ENCODE measurements at places on chromosomes 4 and X. TPM values are rescaled to one million over a fixed set of nuclear protein-coding genes. Genes with fewer than 3 reads are reported as not detected.

The RHOXF2 gene
- not detected for total RNA-seq

The PF4V1 gene
- 2.1 TPM for total RNA-seq

The CXCL8 gene
- total RNA-seq, result 23.3 TPM

The TKTL2 gene
- total RNA-seq, result not detected

The PABPC1L2A gene
- not detected for total RNA-seq

The PCDH18 gene
- total RNA-seq, result 119 TPM

The TMEM255A gene
- 0.07 TPM for total RNA-seq

The HSD17B10 gene
- total RNA-seq, result 38.8 TPM

The CCDC110 gene
- total RNA-seq, result 9.4 TPM

The SERPINA7 gene
- total RNA-seq, result not detected

The EDA gene
- total RNA-seq, result 0.30 TPM

The EFHC2 gene
- total RNA-seq, result 0.13 TPM

The S100P gene
- not detected for total RNA-seq

The LRIT3 gene
- 0.03 TPM for total RNA-seq

The FHIP1A gene
- total RNA-seq, result 0.07 TPM

The FOXP3 gene
- 0.07 TPM for total RNA-seq

The NUDT10 gene
- 1.2 TPM for total RNA-seq

The DCAF4L1 gene
- total RNA-seq, result 0.13 TPM

All from smooth muscle cell of the pulmonary artery (primary cell).